ENCODE measurements at places on chromosomes 3 and 15.

- no peak for DNase-seq
Observed at GRCh38 chr3:165389653-165390052, 193.5 kb upstream of the SLITRK3 start.

DNA sequence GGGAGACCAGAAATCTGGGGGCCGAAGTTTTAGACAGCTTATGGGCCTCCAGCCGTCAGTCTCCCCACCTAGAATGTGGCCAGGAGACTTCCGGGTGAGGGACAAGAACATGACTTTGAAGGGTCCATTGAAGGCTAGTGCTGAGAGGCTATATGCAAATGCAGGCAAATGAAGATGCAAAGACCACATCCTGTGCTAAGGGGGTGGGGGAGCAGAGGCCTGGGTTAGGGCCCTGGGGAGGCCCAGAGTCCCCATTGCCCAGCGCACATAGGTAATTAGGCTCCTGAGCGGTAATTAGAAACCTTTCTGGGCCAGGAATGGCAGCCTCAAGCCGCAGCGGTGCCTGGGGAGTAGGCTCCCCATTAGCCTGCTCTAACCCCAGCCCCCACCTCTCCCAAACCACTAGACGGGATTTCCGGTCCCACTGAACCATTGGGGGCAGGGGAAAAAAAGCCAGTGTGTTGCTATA is 6.8 kb downstream of the CSK start:
- DNase-seq = peak; percentile 73

GRCh38 chr3:22713936-22714335 is 489.2 kb upstream of the UBE2E2 start:
- DNase-seq = no peak

- DNase-seq = no peak
Observed at GRCh38 chr15:73928241-73928579, 1.9 kb downstream of the LOXL1 start.

DNA sequence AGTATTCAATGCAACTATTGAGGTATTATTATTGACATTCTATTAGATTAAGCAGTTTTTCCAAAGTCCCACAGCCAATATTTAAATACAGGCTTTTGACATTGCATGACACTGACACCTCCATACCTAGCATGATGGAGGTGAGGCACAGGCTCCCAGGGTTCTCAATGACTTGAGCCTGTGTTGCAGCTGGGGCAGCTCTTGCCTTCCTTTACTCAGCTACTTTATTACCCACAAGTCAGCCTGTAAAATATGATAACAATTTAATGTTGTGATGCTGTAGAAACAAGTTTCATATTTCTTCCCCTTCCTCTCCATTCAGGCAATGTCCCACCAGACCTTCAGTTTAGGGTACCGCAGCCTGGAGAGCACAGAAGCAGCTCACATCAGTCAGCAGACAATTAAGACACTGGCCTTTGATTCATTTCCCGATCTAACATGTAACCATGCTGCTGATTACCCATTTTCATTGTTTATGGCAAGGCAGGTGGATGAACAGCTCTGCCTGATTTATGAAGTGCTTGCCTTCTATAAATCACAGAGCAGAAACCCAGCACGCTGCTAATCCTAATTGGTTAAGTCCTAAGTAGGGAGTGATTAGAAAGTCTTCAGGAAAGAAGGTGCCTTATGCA is 826.1 kb downstream of the AGBL1 start:
- DNase-seq = no peak

- DNase-seq = no peak
Observed at GRCh38 chr3:190008432-190008831, 112.3 kb downstream of the P3H2 start.

GRCh38 chr3:4067893-4068292 is 235.3 kb upstream of the SETMAR start:
- DNase-seq = no peak

- DNase-seq = no peak
Observed at GRCh38 chr3:129595544-129596193, 10.8 kb downstream of the PLXND1 start.

DNA sequence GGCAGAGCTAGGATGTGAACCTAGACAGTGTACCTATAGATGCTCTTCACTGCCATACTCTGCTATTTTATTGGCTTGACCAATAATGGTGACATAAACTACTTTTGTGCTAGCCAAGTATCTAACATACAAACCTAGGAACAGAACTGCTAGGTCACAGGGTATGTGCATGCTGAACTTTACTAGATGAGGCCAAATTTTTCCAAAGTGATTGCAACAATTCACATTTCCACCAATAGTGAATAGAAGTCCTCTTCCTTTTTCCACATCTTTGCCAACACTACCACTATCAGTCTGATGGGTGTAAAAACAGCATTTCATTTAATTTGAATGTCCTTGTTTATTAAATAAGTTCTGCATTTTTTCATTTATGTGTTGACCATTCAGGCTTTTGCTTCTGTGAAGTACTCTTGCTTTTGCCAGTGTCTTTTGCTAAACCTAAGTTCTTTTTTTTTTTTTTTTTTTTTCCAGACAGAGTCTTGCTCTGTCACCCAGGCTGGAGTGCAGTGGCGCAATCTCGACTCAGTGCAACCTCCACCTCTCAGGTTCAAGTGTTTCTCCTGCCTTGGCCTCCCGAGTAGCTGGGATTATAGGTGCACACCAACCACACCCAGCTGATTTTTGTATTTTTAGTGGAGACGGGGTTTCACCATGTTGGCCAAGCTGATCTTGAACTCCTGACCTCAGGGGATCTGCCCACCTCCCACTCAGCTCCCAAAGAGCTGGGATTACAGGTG is 54.1 kb downstream of the DCAF1 start:
- DNase-seq = no peak

DNA sequence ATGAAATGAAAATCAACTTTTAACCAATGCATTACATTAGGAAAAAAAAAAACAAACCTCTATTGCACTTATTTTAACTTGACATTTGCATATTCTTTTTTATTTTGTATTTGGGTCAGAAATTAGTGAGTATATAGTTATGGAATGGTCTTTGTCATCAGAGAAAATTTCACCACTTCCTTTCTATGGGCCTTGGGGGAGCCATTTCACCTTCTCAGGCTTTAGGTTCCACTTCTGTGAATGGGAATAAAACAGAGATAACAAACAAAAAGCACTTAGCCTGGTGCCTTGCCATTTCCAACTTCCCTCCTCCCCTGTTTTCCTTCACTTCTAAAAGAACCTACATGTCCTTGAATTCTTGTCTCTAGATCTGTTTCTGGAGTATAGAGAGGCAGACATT is 168.0 kb upstream of the STT3B start:
- no peak for DNase-seq

DNA sequence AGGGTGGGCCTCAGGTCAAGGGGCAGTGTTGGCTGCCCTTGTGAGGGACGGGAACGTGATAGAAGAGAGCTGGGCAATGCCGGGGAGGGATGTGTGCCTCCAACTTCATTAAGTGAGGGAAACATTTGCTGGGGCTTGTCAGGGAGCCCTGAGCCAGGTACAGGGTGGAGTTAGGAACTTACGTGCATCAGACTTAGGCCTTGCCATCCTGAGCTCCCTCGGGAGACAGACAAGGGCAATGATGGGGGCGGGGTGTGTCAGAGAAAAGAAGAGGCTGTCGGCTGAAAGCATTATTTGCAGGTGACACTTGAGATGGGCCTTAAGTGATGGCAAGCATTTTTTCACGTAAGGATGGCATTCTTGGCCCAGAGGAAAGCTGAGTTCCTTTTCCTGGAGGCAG is 1.6 kb downstream of the FAM131A start:
- DNase-seq = no peak

- peak; percentile 25 for DNase-seq
Observed at GRCh38 chr3:142904639-142905436, 16.0 kb upstream of the PCOLCE2 start.

- no peak for DNase-seq
Observed at GRCh38 chr15:79381593-79381992, 50.5 kb upstream of the MINAR1 start.

GRCh38 chr15:90184119-90184785 is 16.9 kb upstream of the SEMA4B start:
- no peak for DNase-seq

GRCh38 chr3:156172536-156172935 is 52.2 kb downstream of the KCNAB1 start:
- no peak for DNase-seq

DNA sequence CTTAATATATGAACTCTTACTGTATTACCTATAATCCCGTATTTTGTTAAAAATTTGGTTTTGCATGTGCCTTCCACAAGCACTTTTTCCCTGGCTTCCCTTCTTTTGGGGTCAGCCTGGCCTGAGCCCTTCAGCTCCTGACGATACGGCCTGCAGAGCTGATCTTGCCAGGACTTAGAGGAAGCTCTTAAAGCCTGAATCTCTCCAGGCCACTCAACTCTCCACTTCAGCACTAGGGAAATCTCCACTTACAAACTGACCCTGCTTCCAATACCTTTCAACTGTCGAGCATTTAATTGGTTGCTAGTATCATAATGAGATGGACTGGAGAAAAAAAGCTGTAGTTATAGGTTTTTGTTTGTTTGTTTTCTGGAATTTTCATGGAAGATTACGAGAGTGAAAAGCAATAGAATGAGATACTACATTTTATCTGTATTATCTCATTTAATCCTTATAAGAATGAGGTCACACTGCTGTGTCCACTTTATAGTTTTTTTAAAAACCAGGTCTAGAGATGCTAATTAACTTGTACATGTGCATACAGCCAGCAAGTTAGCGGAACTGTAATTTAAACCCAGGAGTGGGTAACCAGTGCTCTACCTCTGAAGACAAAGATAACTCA is 54.8 kb downstream of the ZBTB38 start:
- DNase-seq = no peak

DNA sequence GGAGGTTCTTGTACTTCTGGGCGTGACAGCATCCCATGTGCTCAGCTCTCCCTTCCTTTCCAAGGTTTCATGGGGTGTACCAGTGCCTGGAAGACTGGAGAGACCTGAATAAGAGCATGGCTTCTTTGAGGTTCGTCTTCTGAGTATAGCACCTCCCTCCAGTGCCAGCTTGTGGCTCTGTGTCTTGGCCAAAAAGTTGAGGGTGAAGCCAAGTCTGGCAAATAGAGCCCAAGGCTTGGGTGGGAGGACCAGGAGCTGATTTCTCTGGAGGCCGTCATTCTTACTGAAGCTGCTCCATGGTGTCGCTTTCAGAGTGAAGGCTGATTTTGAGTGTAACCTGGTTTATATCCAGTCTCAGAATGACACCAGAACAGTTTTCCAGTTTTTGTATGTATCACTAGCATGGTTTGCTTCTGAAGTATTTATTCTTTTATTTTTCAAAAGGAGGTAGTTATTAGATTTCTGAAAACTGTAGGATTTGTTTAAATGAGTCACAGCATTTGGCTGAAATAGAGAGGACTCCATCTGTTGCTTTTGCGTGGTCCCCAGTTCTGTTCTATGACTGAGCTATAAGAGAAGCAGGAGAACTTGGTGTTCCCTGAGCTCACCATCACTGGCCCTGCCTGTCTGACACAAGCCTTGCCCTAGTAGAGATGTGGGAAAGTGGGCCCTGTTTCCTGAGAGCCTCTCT is 47.2 kb downstream of the BSN start:
- no peak for DNase-seq

GRCh38 chr3:149368201-149368673 is 9.2 kb downstream of the TM4SF1 start:
- no peak for DNase-seq

GRCh38 chr3:187017511-187018230 is 87.3 kb downstream of the ST6GAL1 start:
- no peak for DNase-seq

- DNase-seq = no peak
Observed at GRCh38 chr3:158470944-158471638, 99.9 kb upstream of the MLF1 start.

GRCh38 chr3:151404316-151404715 is 19.8 kb upstream of the P2RY12 start:
- DNase-seq = no peak

GRCh38 chr15:78619022-78619950 is 1.5 kb downstream of the CHRNA3 start:
- DNase-seq = no peak

DNA sequence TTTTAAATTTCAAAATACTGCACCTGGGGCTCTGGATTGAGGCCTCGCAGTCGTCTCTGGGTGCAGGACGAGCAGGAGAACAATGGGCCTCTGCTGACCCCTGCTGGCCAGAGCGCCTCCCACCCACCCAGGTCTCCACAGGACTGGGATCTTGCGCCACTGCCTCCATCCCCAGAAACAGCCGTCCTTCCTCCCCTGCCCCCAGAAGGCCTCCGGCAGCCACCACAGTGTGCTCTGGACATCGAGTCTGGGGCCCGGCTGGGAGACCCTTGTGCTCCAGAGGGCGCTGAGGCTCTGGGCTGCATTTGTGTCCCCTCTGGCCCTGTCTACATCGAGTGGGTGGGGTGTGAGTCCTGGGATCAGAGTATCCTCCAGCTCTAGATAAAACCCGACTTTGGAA is 6.7 kb upstream of the ACSBG1 start:
- peak; percentile 57 for DNase-seq

GRCh38 chr15:101004986-101005747 is 86.0 kb downstream of the LRRK1 start:
- DNase-seq = no peak
